ENCODE measurements at places on chromosomes 7 and 10. TPM values are rescaled to one million over a fixed set of nuclear protein-coding genes. Genes with fewer than 3 reads are reported as not detected.

Gene PTPRN2
- 1.6 TPM for polyA plus RNA-seq

- no peak for DNase-seq
Observed at GRCh38 chr10:127976701-127977356, 69.9 kb downstream of the PTPRE start.

DNA sequence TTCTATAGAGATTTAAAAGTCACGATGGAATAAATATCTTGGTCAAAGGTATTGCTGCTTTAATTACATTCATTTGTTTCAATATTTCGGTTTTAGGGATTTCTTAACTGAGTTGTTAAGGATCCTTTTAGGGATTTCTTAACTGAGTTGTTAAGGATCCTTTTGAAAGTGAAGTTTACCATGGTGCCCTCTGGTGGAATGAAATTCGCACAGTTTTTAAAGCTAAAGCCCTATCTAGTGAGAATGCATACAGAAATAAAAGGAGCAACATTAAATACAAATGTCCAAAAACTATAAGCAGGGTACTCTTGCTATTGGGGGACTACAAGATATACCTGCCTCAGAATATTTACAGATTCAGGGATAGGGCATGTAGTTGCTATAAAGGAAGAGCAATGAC, 193.7 kb downstream of the RNLS start:
- peak; percentile 66 for DNase-seq

Gene ZC3HAV1
- 9.7 TPM for polyA plus RNA-seq

DNA sequence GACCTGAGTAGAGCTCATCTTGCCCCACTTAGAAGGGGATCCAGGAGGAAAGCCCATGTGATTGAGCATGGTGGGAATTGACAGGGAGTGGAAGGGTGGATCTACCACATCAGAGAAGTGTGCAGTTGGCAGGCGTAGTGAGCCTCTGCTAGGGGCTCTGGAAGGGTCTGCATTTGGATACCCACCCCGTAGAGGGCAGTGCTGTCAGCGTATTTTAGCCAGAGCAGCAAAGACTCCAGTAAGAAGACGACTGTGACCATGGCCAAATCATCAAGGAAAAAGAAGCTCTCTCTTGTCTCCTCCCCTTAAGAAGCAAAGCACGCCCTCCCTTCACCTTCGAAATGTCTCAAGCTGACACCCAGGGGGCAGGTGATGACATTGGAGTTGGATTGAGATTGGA, 68.8 kb upstream of the INHBA start:
- no peak for DNase-seq

Gene SLC18A3
- not detected for polyA plus RNA-seq

Gene TMEM60
- polyA plus RNA-seq = 9.8 TPM
